ENCODE measurements at places on chromosomes 5 and 9.

- H3K27ac ChIP-seq, result peak overlapping the region; percentile 39
- H3K27me3 ChIP-seq, result no peaks in the 10 kb centered on the region
- DNase-seq, result peak; percentile 88
- no peak overlapping the region for H3K4me3 ChIP-seq
Measured at GRCh38 chr5:171483551-171484135, 64.2 kb downstream of the FGF18 start.

DNA sequence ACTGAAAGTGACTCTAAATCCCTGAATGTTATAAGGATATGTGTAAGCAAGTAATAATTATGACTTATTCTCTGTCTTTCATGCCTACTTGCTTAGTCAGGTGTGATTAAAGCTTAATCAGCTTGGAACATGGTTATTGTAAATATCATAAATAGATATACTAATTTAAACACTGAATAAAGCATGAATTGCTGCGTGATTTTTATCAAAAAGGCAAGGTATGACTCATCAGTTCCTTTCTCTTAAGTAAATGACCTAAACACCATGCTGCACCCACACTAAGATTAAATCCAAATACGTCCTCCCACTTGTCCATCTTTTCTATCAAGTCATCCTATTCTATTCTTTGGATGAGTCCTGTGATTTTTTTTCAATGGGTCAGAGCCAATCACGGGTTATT lies 124.6 kb upstream of the MTAP start:
- no peak overlapping the region for H3K4me3 ChIP-seq
- H3K27me3 ChIP-seq, result peaks cover 8% of the 10 kb centered on the region
- DNase-seq, result no peak
- no peaks in the 10 kb centered on the region for H3K4me1 ChIP-seq
- H3K27ac ChIP-seq, result no peak overlapping the region
- H3K36me3 ChIP-seq, result no peaks in the 10 kb centered on the region

GRCh38 chr9:132077881-132078698 lies 1.6 kb downstream of the MED27 start:
- H3K36me3 ChIP-seq, result no peaks in the 10 kb centered on the region
- DNase-seq, result no peak
- peaks cover 22% of the 10 kb centered on the region for H3K4me1 ChIP-seq
- H3K27ac ChIP-seq, result no peak overlapping the region

- H3K4me1 ChIP-seq, result peaks cover 96% of the 10 kb centered on the region
- H3K27ac ChIP-seq, result peak overlapping the region; percentile 96
- H3K27me3 ChIP-seq, result no peaks in the 10 kb centered on the region
Measured at GRCh38 chr9:121362813-121363621, 7.0 kb downstream of the STOM start.

All from heart left ventricle (tissue), 16 donors.